ENCODE measurements at places on chromosomes 3 and 15.

DNA sequence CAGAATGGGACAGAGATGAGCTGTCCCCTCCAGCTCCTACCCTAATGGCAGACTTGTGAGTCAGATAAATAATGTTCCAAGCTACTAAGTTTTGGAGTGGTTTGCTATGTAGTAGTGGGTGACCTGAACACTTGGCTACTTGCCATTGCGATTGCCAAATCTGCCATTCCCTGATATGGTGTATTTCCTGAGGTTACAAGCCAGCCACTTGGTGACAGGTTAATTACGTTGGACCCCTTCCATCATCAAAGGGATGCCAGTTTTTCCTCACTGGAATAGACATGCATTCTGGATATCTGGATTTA, 33.6 kb downstream of the MORF4L1 start:
- no peak for DNase-seq

GRCh38 chr3:113668015-113668414, 28.4 kb downstream of the USF3 start:
- DNase-seq, result no peak

DNA sequence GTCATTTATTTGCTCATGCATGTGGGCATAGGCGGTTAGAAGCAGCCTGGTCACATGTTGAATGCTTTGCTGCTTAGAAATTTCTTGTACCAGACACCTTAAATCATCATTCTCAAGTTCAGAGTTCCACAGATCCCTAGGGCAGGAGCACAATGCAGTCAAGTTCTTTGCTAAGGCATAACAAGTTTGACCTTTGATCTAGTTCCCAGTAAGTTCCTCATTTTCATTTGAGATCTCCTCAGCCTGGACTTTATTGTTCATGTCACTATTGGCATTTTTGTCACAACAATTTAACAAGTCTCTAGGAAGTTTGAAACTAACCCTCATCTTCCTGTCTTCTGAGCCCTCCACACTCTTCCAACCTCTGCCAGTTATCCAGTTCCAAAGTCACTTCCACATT, 22.8 kb downstream of the HGD start:
- DNase-seq, result no peak

- no peak for DNase-seq
Measured at GRCh38 chr15:69562116-69562515, 109.5 kb downstream of the RPLP1 start.

DNA sequence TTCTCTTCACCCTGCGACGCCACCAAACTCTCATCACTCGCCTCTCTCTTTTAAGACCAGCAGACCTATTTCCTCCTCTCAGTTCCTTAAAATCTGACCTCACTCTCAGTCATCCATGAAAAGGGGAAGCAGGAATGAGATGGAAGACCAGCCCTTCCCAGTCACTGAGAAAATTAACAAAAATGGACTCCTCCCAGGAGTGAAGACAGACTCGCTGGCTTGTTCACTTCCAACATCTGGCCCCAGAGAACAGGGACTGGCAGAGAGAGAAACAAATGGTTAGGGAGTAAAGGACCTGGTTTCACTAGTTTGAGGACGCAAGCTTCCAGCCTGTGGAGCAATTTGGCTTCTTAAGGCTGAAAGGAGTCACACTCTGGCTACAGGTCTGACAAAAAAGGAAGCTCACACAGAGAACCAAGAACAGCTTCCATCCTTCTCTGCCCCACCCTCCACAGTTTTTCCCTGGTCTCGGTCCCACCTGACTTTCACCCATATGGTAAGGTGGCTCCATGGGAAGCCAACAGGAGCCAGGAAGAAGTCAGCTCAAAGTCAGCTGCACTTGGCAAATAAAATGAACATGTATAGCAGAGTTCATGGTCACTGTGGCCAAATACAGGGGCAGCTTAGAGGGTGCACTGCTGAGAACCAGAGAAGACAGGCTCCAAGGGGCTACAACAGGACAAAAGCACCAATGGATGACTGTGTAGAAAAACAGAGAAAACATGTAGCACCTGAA, 57.2 kb downstream of the ITGB5 start:
- no peak for DNase-seq

- DNase-seq, result no peak
Measured at GRCh38 chr3:150589759-150590158, 13.4 kb upstream of the SELENOT start.

DNA sequence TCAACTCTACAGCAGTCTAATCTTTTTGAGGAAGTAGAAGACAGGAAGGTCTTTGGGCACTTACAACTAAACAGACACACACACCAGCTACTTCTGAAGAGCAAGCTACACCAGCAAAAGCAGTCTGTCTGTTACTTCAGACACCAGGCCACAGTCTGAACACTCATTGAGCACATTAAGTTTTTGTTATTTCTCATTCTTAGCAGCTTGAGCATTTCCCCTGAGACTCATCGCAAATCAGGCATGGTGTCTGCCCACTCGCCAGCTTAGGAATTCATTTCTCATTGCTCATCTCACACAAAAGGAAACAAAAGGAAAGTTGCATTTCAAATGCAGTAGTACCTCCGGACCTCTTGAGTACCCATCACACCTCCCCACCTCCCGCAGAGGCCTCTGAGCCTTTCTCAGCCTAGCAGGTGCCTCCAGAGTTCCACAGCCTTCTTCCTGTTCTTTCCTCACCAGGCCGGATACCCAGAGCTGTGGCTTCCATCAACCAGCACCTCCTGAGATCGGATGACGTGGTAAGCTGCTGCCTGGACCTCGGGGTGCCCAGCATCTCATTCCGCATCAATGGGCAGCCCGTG, 302.0 kb downstream of the RYR3 start:
- no peak for DNase-seq

- DNase-seq, result peak; percentile 88
Measured at GRCh38 chr3:49554633-49555265, 472 bp downstream of the BSN start.

DNA sequence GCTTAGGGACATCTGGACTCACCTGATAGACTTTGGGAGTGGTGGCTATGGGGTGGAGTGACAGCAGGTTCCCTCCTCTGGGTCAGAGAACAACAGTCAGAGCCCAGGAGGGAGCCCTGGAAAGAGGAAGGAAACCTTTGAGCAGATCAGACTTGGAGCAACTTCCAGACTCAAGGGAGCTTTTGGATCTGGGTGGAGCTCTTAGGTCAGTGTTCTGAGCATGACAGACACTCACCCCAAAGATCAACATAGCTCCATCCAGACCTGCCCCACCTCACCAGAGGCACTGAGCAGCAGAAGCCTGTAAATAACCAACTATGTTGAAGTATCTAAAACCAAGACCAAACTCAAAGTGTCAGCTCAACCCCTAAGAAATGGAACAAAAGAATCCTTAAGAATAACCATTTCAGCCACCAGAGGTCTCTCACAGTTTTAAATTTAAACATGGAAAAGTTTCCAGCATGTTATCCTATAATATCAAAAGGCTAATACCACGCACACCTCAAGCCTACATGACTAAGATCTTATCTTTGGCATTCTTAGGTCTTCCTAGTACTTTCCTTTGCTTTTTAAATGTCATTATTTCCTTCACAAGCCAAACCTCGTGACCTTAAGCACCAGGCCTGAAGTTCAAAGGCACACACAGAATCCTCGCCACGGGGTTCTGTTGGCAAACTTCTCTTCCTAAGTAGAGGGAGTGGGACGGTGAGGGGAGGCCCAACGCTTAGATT, 56.4 kb downstream of the UMPS start:
- no peak for DNase-seq

GRCh38 chr3:38139652-38140051, 1.2 kb downstream of the MYD88 start:
- peak; percentile 82 for DNase-seq

- DNase-seq, result no peak
Measured at GRCh38 chr3:157543501-157544035, 40.4 kb upstream of the VEPH1 start.

- no peak for DNase-seq
Measured at GRCh38 chr15:72923289-72923688, 129.0 kb upstream of the NEO1 start.

- DNase-seq, result no peak
Measured at GRCh38 chr3:152190636-152191183, 78.0 kb upstream of the MBNL1 start.

GRCh38 chr3:71879089-71879488, 94.1 kb upstream of the PROK2 start:
- no peak for DNase-seq

GRCh38 chr3:188432802-188433520, 279.0 kb downstream of the LPP start:
- no peak for DNase-seq

- DNase-seq, result no peak
Measured at GRCh38 chr3:152609891-152610290, 225.0 kb upstream of the P2RY1 start.

- no peak for DNase-seq
Measured at GRCh38 chr3:171374260-171374659, 85.9 kb downstream of the TNIK start.

GRCh38 chr3:57694146-57694545, 1.3 kb upstream of the DENND6A start:
- no peak for DNase-seq

Data from lower leg skin (tissue), 4 donors.